ENCODE measurements at places on chromosomes 4 and X.

- DNase-seq: no peak
Observed at GRCh38 chr4:184344899-184345572, 127.4 kb upstream of the ENPP6 start.

- DNase-seq: no peak
Observed at GRCh38 chrX:107707866-107708265, 67.7 kb downstream of the TSC22D3 start.

GRCh38 chr4:148434075-148434773 lies 8.0 kb downstream of the NR3C2 start:
- no peak for DNase-seq

DNA sequence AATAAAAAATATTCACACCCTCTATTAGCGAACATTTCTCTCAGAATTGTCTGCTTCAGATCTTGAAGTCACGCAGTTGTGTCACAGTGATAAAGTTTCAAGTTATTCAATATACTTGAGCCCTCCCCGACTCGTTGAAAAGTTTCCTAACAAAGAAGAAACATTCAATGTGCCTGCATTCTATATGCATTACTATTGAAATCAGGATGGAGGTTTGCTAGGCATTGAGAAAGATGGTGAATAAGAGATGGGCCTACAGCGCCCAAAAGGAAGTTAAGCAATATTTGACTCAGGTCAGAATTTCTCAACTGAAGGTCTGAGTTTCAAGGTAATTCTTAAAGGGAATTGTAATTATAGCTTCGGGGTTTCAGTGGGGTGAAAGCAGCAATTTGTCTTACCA lies 6.1 kb downstream of the TCEANC start:
- no peak for DNase-seq

DNA sequence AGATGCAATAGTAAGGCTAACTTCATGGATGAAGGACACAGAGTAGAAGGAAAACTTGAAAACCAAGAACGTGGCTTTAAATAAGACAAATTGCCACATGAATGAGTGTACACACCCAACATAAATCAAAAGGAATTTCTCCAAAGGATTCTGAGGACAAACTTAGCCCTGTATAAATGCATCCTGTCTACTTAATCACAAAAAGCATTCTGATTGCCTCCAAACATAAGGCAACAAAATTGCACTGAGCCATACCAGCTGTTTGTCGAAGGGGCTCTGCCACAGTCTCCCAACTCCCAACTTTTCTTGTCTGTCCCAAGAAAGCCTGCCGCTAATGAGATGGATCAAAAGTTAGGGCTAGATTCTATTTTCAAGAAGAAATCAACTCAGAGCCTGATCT lies 194.3 kb downstream of the SOWAHB start:
- no peak for DNase-seq

DNA sequence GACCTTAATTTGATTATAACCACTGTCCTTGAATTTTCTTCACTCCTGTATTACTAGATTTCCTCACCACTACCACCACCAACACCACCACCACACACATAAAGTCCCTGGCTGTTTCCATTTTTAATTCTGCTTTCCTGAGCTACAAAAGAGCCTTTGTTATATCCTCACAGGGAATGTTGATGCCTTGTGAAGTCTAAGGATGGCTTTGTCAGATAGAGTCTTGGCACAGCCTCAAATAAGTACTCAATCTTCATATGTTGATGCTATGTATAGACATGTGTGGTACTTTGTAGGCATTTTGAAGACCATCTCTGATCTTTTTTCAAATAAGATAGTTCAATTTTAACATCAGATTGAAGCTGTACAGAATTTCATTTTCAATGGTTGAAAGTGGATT lies 1016.7 kb upstream of the LCORL start:
- DNase-seq: no peak

All from AG08396 (cell line).